ENCODE measurements at places on chromosomes 7 and 10.
A peak's percentile ranks its signal among the peaks of the same experiment; 100 is the strongest.

DNA sequence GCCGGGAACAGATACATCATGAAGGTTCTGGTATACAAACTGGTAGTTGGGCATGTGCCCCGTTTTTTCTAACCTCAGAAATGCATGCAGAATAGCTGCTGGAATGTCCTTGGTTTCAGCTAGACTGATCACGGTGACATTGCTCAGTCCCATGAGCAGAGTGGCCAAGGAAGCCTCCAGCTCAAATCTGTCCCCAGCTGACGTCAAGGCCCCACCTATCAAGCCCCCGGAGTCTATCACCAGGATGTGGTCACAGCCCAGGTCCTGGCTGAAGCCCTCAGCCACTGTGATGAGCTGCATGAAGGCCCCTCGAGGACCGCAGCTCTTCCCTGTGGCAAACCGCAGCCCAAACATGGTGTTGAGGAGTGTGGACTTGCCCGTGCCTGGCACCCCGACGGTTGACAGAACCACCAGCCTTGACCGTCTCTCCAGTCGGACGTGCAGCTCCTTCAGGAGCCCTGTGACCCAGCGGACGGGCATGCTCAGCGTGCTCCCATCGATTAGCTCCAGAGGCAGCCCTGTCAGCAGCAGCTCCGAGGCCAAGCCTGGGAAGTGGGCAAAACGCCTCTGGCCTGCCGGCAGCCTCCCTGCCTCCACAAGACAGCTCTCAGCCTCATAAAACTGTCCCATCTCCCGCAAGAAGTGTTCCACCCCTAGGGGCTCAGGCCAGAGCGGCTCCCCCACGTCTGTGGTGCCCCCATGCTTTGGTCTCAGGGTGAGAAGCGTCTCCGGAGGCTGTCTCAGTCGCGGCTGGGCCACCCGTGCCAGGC lies 7.8 kb upstream of the MRPS24 start:
- DNase-seq: no peak

- no peak for DNase-seq
Observed at GRCh38 chr10:43749145-43749576, 100.5 kb upstream of the ZNF32 start.

- DNase-seq: no peak
Observed at GRCh38 chr10:88804083-88804812, 1.7 kb downstream of the LIPM start.

DNA sequence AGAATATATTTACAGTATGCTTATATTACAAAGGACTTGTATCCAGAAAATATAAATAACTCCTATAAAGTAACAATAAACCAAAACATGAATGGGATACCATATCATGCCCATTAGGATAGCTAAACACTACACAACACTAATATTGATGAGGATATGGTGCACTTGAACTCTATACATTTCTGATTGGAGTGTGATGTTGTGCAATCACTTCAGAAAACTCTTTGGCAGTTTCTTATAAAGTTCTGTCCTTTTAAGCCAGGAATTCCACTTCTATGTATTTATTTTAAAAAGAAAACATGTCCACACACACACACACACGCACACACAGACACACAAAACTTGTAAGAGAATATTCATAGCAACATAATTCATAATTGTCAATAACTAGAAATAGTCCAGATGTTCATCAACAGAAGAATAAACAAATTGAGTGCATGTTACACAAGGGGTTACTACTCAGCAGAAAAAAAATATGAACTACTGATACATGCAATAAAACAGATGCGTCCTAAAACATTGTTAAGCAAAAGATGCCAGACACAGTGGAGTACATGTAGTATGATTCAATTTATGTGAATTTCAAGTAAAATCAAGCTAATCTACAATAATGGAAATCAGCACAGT lies 416.0 kb downstream of the PLXDC2 start:
- no peak for DNase-seq

DNA sequence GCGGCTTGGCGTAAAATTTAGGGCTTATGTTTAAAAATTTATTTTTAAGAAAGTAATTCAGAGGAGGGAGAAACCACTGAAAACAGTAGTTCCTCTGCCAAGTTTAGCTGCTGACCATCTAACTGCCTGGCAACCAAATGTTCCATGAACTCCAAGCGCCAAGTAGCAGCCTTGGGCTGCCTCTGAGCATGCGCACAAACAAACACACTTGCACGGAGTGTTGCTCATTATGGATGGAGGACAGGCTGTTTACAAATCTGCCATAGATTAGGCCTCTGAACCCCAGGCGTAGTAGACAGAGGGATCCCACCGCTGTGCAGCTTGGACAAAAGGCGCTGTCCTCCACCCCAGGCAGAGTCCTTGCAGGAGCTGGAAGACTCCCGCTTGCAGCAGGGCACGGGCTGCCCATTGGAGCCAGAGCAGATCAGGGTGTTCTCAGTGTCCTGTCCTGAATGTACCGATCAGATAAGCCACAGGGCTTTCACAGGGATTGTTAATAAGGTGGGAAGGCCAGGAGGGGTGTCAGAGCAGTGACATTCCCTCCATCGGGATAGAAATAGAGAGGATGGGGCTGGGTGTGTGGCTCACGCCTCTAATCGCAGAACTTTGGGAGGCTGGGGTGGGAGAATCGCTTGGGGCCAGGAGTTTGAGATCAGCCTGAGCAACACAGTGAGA lies 47.7 kb upstream of the LYZL1 start:
- DNase-seq: no peak

- DNase-seq: no peak
Observed at GRCh38 chr7:79608005-79608404, 154.5 kb upstream of the MAGI2 start.

GRCh38 chr10:112533916-112534315 lies 86.9 kb downstream of the VTI1A start:
- DNase-seq: no peak

DNA sequence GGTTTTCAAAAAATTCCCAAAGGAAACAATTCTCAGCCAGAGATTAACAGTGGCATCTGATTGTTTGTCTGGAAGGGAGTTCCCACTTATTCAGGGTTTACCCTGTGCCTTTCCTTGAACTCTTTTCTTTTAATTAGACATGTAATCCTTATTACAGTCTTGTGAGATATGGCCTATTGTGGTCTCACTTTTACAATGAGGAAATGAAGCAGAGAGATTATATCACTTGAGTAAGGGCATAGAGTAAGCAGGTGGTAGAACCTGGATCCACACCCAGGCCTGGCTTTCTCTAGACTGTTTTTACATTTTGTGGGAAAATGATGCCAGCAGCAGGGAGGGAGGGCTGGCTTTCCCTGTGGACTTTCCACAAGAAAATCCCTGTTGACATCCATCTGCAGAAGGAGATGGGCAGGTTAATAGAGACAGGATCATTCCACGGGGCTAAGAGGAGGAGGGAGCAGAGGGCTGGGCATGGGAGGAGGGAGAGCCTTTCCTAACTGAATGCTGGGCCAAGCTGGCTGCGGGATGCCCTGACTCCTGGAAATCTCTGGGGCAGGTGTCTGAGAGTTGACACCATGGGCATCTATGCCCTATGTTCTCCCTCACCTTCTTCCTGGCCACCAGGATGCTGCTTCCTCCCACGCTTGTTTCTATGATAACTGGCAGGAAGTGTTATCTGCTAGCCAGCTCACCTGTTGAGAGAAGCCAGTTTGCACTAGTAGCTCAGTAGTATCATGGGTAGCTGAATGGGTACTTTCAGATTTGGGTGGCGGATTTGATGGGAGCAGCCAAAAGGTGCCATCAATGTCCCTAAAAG lies 28.7 kb upstream of the ARHGAP22 start:
- no peak for DNase-seq

GRCh38 chr7:115914951-115915350 lies 115.6 kb downstream of the TFEC start:
- no peak for DNase-seq

- peak; percentile 36 for DNase-seq
Observed at GRCh38 chr10:17062009-17062408, 67.6 kb downstream of the CUBN start.

Measured in GM03348 (cell line).